ENCODE measurements at places on chromosomes 3 and 15.

- DNase-seq, result no peak
Measured at GRCh38 chr3:67521053-67521646, 133.3 kb downstream of the SUCLG2 start.

GRCh38 chr15:95470529-95470928 lies 860.0 kb upstream of the NR2F2 start:
- DNase-seq, result no peak

- no peak for DNase-seq
Measured at GRCh38 chr3:67118635-67119034, 120.5 kb downstream of the KBTBD8 start.

DNA sequence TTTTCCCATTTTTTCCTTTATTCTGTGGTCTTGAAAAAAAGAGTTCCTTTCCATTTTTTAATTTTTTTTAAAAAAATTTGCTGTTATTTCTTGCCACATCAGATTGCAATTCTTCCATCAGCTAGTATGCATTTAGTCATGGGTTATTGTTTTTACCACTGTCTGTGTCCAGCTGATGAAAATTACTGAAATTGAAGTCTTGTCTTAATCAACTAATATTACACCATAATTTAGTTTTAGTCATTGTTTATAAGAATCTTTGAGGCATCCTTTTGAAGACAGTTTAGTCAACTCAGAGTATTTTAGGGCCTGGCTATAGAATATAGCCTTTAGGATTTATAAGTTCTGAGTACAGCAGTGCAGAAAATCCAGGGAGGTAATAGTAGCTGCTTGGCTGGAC lies 172.1 kb downstream of the LRTM1 start:
- DNase-seq, result no peak

DNA sequence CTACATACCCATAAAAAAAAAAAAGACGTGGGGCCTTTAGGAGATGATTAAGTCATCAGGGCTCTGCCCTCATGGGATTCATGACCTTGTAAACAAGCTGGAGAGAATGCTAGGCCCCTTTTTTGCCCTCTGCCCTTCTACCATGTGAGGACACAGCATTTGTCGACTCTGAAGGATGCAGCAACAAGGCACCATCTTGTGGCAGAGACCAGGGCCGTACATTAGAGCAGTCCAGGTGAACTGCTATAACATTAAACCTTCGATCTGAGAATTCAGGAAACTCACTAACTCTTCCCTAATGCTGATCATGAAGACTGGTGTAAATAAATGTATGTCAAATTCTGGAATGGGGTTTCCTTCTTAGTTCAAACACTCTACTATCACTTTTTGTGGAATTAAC lies 30.7 kb upstream of the SIAH2 start:
- no peak for DNase-seq

DNA sequence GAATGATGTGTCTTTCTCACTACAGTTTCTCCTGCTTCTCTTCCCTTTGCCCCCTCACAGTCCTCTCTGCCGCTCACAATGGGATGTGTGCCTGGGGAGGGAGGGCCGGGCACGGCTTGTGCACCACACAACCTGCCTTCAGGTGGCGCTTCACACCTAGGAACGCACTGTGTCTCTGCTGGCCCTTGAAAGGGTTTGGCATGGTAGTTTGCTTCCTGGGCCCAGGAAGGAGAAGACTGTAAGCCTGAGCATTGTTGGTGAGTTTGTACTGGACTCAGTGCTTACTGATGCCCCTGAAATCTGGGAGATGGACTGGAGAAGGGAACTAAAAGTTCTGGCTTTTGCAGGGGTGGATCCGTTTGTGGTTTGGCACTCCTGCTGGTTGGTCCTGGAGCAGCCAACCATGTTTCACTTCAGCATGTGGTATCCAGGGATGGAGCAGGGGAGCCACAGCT lies 9.2 kb downstream of the ALPK3 start:
- peak; percentile 32 for DNase-seq

DNA sequence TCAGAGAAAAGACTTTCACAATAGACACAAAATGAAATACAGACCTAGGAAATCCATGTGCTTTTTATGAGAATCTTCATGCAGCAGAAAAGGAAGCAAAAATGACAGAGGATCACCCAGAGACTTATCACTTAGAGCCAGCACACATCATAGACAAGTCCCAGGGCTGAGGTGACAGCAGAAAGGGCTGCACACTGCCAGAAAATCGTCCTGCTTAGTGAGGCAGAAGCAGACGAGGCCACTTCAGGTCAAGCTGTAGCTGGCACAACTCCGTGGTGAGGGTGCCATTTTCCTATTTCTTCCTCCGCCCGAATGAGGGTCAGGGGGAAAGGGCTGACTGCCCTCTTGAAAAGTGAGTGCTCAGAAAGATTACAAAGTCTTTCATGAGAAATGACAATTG lies 95.9 kb upstream of the TNIK start:
- no peak for DNase-seq

DNA sequence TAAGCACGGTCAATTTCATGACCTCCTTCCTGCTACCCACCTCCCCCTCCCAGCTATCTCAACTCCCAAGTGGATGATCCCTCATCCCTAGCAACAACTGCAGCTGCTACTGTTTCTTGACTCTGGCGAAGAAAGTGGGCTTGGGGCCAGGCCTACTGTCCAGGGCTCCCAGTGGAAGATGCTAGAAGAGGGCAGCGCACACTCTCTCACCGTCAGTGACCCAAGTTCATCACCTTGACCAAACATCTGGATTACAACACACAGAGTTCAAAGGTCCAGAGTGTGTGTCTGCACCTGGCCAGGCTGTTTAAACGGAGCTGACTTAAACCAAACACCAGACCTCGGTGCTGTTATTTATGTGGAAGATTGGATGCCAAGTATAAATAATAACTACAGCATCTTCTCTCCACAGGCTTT lies 385.6 kb downstream of the SHQ1 start:
- DNase-seq, result no peak

DNA sequence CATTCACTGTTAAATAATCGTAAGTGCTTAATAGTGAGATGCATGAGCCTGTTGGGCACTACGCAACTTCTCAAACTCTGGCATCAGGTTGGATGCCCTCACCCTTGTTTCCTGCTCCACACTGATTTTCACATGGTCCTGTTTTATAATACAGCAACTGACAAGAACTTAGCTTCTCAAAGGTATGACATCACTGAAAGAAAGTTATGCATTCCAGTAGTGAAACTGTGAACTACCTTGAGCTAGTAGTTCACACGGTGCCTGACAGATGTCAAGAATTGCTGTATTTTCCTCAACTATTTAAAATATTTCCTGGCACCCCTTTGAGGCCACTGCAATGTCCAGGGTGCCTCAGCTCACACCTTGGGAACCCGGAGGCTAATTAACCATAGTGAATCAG lies 327.5 kb downstream of the RORA start:
- no peak for DNase-seq

DNA sequence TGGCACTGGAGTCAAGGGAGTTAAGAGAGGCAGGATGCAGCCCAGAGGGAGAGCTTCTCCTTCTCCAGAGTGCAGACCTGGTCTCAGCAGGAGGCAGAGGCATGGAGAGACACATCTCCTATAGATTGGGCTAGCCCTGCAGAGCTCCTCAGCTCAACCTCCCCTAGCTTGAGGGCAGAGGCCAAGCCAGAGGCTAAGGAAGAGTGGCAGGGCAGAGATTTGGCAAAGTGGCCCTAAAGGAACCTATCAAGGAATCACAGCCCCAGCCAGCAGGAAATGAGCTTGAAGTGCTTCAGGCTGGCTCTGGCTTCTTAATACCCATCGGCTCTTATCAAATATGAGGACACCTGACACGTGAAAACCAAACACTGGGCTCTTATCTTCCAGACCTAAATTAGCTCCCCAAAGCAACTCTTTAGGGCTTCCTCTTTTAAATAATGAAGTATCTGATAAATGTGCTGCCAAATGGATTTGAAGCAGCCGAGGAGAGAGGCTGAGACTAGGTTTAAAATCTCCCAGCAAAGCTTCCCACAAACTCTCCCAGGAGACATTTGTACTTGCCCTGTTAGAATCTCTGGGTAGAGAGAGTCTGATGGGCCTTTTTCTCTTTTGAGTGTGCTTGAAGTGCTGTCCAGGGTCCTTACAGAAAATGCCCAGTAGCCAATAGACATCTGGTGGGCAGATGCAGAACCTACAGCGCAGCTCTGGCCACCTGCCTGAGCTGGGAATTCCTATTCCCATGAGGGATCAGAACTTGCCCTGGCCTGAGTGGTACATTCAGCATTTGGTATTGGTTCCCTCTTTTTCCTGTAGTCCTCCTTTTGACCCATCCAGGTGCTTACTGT lies 271.4 kb downstream of the CLSTN2 start:
- peak; percentile 49 for DNase-seq

DNA sequence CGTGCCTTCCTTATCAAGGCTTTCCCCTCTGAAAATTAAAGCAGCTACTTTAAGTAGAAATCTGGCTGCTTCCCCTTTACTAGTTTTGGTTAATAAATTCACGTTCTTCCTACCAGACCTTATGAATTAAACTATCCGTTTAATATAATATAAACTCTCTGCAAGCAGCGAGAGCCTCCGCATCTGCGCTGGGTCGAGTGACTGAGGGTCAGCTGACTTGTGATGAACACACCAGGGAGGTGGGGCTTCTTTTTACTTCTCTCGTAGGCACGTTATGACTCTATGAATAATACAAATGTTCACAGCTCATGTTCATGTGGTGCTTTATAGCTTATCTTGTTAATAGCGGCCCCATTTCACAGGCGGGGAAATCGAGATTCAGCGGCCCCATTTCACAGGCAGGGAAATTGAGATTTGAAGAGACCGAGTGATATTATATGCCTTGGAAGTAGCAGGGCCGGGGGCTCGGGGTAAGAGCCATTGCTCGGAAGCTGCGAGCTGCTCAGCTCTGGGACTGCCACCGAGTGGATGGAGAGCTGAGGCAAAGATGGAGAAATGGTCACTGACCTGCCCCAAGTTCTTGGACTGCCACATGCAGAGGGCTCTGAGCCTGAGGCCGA lies 8.3 kb downstream of the MUC4 start:
- DNase-seq, result no peak

- no peak for DNase-seq
Measured at GRCh38 chr3:53921296-53921695, 29.6 kb upstream of the SELENOK start.

DNA sequence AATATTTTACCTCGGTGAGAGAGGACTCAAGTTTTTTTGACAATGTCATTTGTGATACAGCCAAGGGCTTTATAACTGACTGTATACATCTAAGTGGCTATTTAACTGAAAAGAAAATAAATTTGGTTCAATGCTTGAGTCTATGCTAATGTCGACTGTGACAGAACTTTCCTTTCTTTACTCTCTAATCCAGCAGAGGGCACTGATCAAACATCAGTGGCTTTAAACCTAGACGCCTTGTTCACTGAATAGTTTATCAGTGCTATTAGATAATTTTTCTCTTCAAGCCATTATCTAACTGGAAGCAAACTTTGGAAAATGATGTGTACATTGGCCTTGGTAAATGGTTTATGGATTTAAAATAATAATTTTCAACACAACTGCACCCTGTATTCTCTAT lies 285.1 kb downstream of the CHL1 start:
- DNase-seq, result no peak

DNA sequence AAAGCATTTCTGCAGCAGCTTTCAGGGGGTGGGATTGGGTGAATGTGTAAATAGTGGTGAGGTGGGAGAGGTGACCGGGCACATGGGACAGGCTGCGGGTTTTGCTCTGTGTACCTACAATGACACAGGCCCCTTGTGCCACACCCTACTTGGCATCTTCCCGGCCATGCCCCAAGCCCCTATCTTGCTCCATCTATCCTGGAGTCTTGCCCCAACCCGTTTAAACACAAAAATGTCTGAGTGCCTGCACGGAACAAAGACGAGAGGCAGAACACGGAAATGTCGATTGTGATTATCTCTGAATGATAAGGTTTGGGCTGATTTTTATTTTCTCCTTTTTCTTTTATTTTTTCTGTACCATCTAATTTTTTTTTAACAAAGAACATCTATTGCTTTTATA lies 46.0 kb upstream of the SLC6A1 start:
- DNase-seq, result no peak

DNA sequence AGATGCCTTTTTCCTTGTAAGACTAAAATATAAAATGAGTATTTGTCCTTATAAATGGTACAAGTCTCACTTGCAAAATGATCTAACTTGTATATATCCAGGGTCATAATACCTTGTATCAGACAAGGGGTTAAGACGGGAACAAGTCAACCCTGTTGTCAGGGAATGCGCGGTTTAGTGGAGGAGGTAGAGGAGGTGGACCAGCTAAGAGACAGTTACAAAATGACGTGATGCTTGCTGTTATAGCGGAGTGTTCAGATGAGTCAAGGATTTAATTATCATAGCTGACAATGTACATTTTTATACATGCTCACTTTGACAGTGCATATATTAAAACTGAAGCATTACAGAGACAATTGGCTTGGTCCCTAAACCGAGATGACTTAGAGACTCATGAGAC lies 26.8 kb upstream of the KLHL25 start:
- no peak for DNase-seq

GRCh38 chr15:66879531-66880368 lies 177.7 kb downstream of the SMAD6 start:
- DNase-seq, result no peak

DNA sequence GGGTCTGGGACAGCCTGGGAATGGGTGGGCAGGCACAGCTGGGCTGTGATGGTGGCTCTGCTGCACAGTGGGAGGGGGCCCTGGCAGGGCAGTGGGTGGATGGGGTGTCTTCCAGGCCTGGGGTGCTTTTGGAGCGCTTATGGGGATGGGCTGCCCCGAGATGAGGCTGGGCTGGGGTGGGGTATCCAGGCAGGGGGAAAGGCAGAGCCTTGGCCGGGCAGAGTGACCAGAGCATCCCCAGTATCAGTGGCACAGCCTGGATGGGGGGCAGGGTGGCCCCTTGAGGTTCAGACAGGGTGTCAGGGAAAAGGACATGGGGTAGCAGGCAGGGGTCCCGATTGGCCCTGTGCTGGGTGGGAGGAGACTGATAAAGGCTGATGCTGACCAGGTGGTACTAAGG lies 26.6 kb downstream of the HDAC11 start:
- DNase-seq, result no peak

DNA sequence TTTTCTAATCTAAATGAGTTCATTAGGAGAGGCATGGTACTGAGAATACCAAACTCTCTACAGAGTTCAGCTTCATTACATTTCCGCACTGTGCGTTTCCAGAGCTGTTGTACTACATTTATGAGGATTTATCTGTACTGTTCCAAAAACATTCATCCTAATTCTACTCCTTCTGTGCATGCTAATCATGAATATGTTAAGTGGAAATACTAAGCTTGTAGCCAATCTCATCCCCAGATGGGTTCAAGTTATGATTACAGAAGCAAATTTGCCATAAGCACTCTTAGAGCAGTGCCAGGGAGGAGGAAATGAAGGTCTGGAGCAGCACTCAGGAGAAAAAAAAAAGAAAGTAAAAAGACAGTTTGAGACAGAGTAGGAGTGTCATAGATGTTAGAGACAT lies 544.3 kb downstream of the GBE1 start:
- DNase-seq, result no peak

GRCh38 chr3:85182975-85183752 lies 224.4 kb downstream of the CADM2 start:
- DNase-seq, result no peak

Measured in SHP77 (cell line).